ENCODE measurements at places on chromosomes 16 and 17.

DNA sequence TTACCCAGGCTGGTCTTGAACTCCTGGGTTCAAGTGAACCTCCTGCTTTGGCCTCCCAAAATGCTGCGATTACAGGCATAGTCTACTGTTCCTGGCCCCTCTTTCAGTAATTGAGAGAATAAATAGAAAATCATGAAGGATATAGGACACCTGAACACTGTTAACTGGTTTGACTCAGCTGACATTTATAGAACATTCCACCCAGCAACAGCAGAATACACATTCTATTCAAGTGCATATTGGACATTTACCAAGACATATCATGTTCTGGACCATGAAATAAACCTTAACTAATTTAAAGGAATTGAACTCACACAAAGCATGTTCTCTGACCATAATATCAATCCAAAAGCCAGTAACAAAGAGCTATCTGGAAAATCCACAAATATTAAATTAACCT lies 19.8 kb upstream of the BAIAP2 start:
- DNase-seq: no peak

DNA sequence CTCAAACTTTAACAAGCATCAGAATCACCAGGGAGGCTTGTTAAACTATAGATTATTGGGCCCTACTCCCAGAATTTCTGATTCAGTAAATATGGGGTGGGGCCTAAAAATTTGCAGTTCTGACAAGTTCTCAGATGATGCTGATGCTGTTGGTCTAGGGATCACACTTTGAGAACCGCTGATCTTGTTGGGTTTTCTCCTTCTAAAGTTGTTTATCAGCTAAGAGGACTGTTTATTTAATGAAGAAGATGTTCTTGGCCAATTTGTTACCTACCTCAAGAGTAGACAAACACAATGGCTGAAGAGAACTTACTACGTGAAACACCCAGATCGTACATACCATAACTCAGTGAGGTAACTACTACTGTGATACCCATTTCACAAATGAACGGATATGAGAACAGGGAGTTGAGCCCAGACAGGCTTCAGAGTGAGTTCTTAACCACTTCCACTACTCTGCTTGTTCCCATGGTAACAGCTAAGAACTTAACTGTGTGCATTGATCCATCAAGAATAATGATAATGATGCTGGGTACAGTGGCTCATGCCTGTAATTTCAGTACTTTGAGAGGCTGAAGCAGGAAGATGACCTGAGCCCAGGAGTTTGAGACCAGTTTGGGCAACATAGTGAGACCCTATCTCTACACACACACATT lies 85.3 kb upstream of the NSRP1 start:
- no peak for DNase-seq

DNA sequence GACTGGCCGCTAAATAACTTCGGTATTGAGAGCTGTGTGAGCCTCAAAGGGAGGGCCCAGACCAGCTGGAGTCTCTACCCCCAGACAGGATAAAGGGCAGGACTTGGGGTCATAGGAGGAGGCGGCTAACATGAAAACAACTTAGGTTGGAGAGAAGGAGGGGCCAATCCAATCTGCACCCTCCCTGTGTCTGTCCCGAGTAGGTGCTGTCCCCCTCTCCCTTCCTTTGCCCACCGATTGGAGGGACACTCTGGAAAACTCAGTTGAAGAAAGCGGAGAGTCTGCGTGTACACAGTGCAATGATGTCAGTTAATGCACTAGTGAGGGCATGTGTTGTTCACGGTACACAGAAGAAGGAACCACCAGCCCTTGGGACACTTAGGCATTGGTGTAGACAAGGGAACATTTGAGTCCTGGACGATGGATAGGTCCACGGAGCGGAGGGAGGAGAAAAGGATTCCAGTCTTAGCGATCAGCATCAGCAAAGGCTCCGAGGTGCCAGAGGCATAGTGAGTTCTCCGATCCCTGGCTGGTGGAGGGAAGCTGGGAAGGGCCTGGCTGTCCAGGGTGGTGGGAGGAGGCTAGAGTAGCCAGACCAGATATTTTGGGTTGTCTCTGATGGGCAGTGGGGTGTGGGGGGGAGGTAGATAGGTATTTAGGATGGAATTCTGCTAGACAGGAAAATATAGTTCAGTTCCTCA lies 761 bp downstream of the NOL3 start:
- no peak for DNase-seq

GRCh38 chr16:86067936-86068335 lies 169.0 kb downstream of the IRF8 start:
- DNase-seq: no peak

GRCh38 chr17:27984816-27985215 lies 57.7 kb upstream of the NLK start:
- DNase-seq: no peak

GRCh38 chr17:56978441-56979090 lies 635 bp downstream of the SCPEP1 start:
- DNase-seq: no peak

GRCh38 chr16:27792486-27793248 lies 242.7 kb downstream of the KATNIP start:
- no peak for DNase-seq

DNA sequence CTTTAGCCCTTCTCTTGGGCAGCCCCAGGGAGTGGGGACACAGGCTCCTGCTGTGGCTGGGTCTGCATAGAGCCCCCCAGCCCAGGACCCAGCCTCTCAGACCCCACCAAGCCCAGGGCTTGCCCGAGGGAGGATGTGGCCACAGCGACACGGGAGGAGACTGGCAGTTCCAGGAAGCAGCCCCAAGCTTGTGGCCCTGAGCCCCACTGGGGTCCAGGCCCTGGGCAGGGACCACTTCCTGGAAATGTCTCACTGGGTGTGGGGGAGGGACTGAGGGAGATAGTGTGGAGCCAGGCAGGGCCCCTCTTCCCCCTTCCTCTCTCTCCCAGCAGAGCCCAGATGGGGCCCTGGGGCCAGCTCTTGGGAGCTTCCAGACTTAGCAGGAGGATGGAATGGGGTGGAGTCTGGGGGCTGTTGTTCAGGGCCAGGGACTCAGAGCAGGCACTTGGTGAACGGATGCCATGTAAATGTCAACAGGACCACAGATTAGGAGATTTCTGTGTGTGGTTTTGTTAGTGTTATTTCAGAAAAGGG lies 35.3 kb downstream of the ADGRG5 start:
- no peak for DNase-seq

DNA sequence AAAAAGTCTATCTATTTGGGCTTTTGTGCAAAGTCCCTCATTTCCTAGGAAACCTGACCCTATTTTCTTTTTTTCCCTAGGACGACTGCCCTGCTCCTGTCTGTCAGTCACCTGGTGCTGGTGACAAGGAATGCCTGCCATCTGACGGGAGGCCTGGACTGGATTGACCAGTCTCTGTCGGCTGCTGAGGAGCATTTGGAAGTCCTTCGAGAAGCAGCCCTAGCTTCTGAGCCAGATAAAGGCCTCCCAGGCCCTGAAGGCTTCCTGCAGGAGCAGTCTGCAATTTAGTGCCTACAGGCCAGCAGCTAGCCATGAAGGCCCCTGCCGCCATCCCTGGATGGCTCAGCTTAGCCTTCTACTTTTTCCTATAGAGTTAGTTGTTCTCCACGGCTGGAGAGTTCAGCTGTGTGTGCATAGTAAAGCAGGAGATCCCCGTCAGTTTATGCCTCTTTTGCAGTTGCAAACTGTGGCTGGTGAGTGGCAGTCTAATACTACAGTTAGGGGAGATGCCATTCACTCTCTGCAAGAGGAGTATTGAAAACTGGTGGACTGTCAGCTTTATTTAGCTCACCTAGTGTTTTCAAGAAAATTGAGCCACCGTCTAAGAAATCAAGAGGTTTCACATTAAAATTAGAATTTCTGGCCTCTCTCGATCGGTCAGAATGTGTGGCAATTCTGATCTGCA lies 12.9 kb downstream of the TMEM98 start:
- DNase-seq: no peak

DNA sequence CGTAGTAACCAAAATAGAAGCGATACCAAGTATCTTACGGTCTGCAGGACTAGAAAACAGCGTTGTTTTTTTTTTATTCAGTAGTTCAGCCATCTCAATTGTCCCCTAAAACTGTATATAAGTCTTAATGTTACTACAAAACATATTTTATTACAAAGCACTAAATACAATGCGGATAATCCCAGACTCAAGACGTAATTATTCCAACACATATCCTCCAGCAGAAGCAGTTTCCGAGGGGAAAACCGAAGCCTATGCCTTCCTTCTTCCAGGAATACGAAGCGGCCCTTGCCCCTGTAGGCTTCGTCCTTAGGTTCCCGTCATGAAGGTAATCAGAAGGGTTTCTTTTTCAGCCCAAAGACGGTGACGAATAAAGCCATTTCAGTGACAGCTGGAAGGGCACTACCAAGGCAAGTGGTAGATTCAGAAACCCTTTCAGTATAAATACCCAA lies 2.3 kb downstream of the TMEM107 start:
- DNase-seq: no peak

DNA sequence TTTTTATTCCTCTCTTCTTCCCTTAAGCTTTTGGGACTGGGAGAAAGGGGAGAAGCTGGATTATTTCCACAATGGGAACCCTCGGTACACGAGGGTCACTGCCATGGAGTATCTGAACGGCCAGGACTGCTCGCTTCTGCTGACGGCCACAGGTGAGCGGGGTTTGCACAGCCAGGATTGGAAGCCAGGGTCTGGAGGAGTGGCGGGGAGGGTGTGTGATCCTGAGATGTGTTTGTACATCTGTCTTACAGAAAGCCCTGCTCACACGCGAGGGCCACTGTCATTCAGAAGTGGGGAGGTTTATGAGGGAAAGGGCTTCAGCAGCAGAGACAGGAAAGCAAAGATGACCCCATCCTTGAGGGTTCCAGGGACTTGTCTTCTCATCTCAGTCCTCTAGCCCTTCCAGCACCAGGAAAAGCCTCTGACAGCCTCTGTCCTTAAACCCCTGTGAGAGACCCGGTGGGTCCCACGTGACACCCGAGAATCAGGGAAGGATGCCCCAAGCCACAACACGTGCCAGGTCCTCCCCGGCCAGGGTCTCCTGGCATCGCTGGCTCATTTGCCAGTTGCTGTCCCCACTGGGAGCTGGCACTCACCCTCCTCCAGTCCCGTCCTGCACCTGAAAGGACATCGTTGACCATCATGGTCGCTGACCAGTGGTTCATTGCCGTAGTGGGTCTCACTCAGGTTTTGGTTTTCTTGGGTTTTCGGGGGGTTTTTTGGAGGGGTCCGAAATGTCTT lies 44.3 kb upstream of the CHMP6 start:
- DNase-seq: no peak

GRCh38 chr16:56462064-56462796 lies 10.9 kb downstream of the OGFOD1 start:
- DNase-seq: no peak

GRCh38 chr17:64491034-64491860 lies 5.6 kb downstream of the POLG2 start:
- DNase-seq: no peak

GRCh38 chr17:4474093-4474492 lies 24.6 kb upstream of the SPNS2 start:
- DNase-seq: no peak

DNA sequence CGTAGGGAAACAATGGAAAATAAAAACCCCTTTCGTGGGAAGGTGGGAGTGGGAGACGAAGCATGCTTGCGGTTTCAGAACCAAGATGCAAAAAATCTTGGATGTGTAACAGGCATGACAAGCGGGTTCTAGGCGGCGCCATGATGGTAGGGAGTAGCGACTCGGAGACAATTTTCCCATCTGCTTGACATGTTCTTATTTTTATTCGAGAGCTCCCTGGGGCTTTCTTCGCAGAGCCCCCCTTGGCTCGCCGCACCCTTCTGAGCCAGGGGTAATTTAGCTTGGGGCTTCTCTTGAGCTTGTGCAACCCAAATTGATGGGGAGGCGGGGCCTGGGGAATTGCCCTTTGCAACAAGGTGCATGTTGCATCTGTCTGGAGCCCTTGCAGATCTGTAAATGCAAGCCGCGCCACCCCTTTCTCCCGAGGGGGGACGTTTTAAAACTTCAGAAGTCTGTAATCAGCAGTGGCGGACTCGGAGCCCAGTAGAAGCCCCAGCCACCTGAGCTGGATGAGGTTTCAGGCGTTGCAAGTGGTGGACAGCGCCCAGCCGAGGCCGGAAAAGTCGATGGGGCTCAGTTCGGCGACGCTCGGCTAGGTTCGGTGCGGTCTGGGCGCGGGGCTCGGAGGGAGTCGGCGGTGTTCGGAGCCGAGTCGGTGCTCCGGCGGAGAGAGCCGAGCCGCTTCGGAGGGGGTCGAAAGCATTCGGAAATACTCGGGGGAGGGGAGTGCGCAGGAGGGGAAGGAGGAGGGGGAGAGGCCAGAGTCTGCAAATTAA lies 2.9 kb downstream of the GNAO1 start:
- no peak for DNase-seq

- no peak for DNase-seq
Measured at GRCh38 chr16:56610017-56610608, 1.7 kb downstream of the MT2A start.

DNA sequence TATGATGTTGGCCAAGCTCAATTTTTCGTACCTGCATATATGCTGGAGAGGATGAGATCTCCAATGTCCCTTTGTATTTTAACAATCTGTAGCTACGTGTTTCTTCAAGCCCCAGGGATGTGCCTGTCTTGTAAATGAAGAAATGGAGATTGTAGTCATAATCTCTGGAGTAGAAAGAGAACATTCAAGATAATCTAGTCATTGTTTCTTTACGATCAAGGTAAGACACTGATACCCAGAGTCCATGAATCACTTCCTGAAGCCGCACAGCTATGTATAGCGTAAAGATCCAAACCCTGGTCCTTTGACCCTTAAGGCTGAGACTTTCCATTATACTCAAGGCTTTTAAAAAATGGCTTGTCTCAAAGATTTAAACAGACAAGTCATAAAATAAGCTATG lies 205.5 kb downstream of the HS3ST3B1 start:
- no peak for DNase-seq

- DNase-seq: no peak
Measured at GRCh38 chr16:47617732-47618131, 156.6 kb downstream of the PHKB start.

- no peak for DNase-seq
Measured at GRCh38 chr17:7930841-7931631, 710 bp downstream of the TRAPPC1 start.

- DNase-seq: no peak
Measured at GRCh38 chr17:54307351-54307750, 484.6 kb downstream of the KIF2B start.

DNA sequence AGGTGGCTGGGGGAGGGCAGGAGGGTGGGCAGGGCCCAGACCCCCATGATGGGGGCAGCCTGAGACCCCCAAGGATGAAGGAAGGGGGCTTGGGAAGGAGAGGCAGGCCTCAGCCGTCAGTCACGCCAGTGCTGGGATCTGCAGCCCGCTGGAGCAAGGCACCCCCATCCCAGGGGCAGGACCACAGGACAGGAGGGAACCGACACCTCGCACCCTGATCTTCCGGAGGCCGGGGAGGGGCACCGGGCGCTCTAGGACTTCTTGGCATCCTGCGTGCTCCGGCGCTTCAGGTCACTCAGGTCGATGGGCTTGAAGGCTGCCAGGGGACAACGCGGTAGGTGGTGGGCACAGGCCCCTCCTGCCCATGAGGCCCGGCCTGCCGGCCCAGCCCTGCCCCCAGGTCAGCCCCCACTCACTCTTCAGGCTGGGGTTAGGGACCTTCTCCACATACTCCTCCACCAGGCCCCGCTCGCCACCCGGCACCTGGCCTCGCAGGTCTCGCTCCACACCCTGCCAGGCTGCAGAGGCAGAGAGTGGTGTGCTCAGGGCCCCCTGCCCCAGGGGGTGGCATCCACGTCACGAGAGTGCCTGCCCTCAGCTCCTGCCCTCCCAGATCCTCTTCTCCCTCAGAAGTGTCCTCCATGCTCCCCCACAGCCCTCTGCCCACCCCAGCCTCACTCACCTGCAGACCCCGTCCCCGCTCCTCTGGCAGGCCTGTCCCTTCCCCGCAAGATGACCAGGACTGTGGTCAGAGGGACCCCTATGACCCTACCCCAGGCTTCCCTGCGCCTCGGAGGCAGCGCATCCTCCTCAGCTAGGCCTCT lies 9.9 kb downstream of the MCRIP1 start:
- no peak for DNase-seq

GRCh38 chr16:29729116-29729521 lies 16.7 kb downstream of the C16orf54 start:
- DNase-seq: no peak

Data from esophagus squamous epithelium (tissue), 5 donors.